ENCODE measurements at places on chromosomes 6 and 20.

DNA sequence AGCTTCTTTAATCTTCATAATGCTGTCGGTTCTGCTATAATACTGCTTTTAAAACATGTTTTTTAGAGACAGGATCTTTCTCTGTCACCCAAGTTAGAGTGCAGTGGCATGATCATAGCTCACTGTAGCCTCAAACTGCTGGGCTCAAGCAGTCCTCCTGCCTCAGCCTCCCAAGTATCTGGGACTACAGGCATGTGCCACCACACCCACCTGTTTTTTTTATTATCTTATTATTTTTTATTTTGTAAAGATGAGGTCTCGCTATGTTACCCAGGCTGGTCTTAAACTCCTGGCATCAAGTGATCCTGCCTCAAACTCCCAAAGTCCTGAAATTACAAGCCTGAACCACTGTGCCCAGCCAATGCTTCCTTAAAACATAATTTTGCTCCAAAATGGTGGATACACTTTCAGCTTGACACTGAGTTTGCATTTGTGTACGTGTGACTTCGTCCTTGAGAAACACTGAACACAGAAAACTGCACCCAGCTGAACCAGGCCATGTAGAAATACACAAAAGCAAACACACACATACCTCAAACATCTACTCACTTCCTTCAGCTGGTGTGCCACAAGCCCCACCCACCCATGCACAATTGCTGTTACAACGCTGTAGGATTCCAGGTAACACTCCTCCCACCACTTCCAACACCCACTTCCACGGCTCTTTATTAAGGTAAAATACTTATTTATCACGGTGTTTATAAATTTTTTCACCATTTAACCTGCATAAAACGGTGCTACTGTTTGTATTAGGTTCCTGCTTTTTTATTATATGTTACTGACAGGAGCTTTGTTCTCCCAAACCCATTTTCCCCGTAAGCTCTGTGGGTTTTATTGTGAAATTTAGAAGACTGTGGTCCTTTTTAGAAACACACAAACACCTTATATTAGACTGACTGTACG lies 109.1 kb downstream of the TSHZ2 start:
- peak; percentile 57 for DNase-seq

- no peak for DNase-seq
These were observed 421.2 kb upstream of the JARID2 start for GRCh38 chr6:14824484-14825275.

DNA sequence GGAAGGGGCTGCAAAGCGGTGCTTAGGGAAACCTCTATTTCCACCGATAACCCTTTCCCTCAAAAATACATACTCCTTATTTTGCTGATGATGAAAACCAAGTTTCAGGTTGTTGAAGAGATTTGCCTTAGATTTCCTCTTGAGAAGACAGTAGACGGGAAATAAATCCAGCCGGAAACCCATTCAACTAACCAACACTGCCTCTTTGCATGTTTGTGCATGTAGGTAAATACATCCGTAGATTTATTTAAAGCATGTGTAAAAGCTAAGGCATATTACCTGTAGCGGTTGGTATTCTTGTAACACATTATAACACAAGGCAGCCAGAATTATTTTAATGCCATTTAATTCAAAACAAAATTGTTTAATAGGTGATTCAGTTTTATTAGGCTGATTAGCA lies 136.3 kb upstream of the SLC22A23 start:
- no peak for DNase-seq

GRCh38 chr20:45163083-45163803 lies 11.5 kb upstream of the PI3 start:
- DNase-seq, result no peak

DNA sequence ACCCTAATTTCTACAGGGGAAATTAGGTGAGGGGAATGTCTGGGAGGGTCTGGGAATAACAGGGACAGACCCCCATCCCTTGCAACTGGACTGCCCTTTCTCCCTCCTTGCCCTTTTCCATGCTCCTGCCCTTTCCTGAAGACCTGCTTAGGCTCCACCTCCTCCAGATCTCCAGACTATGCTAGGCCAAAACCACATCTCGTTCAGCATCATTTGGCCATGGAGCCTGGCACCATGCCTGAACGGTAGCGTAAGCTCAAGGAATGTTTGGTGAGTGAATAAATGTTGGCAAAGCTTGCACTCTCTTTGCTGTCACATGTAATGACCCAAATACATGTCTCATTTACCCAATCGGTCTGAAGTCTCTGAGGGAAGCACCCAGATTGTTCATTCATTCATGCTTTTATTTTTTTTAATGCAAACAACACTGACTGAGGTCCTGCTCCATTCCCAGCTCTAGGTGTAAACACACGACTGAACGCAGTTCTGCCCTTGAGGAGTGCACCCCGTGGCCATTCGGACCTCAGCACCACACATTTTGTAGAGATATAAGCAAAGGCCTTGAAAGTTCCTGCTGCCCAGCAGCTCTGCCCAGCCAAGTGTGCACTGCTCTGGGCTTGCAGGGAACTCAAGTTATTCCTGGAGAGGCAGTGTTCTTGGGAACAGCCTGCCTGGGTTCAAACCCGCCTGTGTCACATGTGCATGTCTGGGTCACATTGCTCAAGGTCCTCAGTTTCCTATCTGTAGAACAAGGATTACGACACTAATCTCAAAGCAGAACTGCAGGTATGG lies 1.1 kb upstream of the GRM4 start:
- no peak for DNase-seq

DNA sequence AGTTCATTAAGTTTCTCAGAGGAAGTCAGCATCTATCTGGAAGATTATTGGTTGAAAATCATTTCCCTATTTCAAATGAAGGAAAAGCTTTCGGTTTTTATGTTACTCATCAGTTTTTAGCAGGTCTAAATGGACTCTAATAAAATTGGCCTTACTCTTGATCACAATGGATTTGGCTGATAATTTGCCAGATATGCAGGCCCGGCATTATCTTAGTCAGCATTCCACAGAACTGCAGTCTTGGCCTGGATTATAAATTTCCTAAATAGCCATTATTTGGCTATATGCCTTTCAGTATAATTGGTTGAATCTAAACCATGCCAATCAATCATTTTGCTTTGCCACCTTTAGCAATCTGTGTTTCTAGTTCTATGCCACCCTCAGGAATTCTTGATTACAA lies 91.7 kb upstream of the KCNQ5 start:
- DNase-seq, result no peak

DNA sequence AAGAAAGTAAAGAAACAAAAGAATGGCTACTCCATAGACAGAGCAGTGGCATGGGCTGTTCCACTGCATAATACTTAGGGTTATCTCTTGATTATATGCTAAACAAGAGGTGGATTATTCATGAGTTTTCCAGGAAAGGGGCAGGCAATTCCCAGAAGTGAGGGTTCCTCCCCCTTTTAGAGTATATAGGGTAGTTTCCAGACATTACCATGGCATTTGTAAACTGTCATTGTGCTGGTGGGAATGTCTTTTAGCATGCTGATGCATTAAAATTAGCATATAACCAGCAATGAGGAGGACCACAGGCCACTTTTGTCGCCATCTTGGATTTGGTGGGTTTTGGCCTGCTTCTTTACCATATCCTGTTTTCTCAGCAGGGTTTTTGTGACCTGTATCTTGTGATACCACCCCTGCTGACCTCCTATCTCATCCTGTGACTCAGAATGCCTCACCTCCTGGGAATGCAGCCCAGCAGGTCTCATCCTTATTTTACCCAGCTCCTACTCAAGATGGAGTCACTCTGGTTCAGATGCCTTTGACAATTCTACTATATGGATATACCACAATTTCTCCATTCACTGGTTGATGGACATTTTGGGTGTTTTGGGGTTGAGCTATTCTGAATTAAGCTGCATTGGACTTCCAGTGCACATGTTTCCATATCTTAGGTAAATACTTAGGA lies 280.6 kb downstream of the FARS2 start:
- DNase-seq, result no peak

- peak; percentile 90 for DNase-seq
These were observed 11.5 kb downstream of the SRXN1 start for GRCh38 chr20:641516-641875.

DNA sequence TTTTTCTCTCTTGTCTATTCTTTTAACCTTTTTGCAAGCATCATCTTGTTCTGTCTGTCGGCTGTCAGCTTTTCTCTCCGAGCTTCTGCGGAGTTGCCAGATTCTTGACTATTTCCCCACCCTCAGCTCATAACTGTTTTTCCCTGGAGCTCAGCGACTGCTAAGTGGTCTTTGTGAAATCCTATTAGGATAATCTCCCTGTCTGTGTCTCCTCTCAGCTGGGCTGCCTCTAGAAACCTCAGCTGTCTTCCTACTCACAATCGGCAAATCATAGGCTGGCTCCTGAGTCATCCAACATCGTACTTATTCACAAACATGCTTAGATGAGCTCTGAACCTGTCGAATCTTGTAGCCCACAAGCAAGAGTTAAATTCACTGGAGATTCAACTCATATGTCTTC lies 332.3 kb downstream of the PTPRT start:
- DNase-seq, result no peak

GRCh38 chr20:32841174-32841573 lies 17.5 kb upstream of the EFCAB8 start:
- DNase-seq, result no peak

DNA sequence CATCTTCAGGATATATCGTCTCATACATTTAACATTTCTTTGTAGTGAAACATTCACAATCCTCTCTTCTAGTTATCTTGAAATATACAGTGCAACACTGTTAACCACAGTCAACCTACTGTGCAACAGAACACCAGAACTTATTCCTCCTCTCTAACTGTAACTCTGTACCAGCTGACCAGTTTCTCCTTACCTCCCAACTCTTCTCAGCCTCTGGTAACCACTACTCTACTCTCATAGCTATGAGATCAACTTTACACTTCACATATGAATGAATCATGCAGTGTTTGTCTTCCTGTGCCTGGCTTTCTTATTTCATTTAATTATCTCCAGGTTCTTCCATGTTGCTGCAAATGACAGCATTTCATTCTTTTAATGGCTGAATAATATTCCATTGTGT lies 337.6 kb downstream of the BTBD9 start:
- no peak for DNase-seq

DNA sequence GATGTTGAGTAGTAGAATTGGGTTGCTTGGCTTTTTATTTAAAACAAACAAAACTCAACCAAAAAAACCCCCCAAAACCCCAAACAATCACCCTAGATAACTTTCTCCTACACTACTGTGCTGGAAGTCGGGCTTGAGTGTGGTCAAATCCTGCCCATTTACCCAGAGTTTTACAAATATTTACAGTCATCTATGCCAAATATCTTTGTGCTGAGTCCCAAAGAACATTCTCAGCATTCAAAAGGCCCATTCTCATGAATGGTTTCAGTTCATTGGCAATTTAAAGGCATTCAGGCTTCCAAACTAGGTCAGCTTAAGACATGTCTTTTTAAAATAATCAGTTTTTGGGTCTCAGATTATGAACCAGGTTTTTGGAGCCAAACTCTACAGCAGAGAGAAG lies 1.8 kb downstream of the RNF144B start:
- no peak for DNase-seq

GRCh38 chr20:38863024-38863851 lies 57.7 kb downstream of the PPP1R16B start:
- no peak for DNase-seq

- DNase-seq, result no peak
These were observed 39.5 kb downstream of the CRISP1 start for GRCh38 chr6:49826743-49827406.

- DNase-seq, result no peak
These were observed 2.2 kb downstream of the UBD start for GRCh38 chr6:29557320-29557719.

GRCh38 chr20:33296206-33296605 lies 13.2 kb downstream of the BPIFB1 start:
- DNase-seq, result no peak

DNA sequence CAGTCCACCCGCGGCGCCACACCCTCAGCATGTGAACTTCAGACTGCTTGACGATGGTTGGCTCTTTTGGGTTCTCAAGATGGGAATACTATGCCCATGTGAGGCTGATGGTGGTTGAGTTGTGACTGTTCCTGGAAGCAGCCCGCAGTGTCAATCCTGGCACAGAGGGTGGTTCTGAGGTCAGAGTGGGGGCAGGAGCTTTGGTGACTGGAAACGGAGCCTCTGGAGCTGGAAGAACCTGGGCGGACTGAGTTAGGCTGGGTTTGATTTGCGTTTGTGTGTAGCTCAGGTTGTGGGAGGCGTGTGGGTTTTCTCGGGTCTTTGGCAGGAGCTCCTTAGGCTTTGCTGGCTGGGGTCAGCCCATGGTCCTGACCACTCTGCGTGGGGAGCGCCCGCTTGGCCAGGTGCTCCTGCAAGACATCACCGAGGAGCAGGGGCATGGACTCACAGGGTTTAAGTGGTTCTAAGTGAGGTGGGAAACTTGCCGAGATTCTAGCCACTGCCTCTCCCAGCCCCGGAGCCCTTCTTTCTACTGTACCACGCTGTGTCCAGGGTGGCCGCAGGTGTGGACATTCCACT lies 37.3 kb upstream of the SLC22A1 start:
- no peak for DNase-seq

GRCh38 chr6:116280933-116281316 lies 1.2 kb upstream of the TSPYL1 start:
- no peak for DNase-seq

GRCh38 chr6:144929262-144929661 lies 644.1 kb downstream of the UTRN start:
- DNase-seq, result no peak

GRCh38 chr20:4490606-4491280 lies 231.0 kb upstream of the PRND start:
- no peak for DNase-seq

DNA sequence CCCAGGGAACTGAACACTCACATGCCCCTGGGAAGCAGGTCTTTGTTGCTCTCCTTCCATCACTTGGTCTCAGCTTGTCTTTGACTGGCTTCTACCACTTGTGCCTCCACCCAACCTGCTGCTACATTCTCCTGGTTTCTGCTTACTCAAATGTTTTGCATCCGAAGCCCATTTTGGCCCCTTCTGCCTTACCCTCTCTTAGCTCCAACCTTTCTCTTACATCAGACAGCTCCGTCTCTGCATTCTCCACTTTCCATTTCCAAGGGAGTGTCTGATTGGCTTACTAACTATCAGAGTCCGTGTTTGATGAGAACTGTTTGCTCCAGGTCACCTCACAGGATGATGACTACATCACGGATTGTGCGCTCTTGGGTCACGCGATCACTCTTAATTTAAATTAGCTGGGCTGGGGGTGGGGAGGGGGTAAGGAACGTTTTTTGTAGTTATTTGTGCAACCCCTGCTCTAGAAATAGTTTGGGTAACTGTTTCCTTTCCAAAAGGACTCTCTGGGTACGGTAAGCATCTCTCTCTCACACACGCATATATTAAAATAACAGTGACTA lies 844 bp upstream of the ABRACL start:
- DNase-seq, result peak; percentile 65

GRCh38 chr20:33561692-33562601 lies 72.1 kb downstream of the CBFA2T2 start:
- peak; percentile 74 for DNase-seq

GRCh38 chr6:42509256-42509655 lies 54.6 kb upstream of the UBR2 start:
- no peak for DNase-seq

Data from HuH-7 (cell line).